Activated CD4-positive, alpha-beta T cell treated with anti-CD3 and anti-CD28 coated beads for 4 hours (primary cell): ENCODE measurements at places on chromosomes 5 and 9.

DNA sequence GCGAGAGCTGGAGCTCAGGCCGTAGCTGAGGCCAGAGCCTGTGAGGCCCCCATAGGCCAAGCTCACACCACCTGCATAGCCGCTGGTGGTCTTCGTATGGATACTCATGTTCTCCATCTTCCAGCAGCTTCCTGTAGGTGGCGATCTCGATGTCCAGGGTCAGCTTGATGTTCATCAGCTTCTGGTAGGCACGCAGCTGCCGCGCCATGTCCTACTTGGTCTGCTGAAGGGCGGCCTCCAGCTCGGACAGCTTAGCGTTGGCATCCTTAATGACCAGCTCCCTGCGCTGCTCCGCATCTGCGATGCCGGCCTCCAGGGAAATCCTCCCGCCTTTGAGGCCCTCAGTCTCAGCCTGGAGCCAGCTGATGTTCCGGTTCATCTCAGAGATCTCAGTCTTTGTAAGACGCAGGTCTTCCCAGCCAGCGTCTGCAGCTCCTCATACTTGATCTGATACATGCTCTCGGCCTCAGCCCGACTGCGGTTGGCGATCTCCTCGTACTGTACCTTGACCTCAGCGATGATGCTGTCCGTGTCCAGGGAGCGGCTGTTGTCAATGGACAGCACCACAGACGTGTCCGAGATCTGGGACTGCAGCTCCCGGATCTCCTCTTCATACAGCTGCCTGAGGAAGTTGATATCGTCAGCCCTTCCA is 172.1 kb downstream of the PPP2R2B start:
- no peak for DNase-seq

GRCh38 chr5:169190849-169191248 is 110.1 kb downstream of the SLIT3 start:
- DNase-seq = no peak

DNA sequence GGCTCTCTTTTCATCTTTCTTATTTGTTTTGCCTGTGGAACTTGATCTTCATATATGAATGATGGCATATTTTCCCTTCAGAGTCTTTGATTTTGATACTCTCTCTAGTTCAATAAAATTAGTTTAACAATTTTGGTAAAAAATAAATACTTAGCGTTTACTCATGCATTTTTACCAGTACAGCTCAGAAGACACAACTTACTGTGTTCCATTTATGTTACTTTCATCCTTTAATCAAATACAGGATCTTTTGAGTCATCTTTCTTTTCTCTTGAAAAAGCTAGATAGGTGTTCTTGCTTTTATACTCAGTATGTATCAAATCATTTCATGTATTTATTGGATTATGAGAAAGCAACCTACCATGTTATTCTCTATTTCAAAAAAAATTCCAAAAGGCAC is 47.1 kb upstream of the RICTOR start:
- no peak for DNase-seq

DNA sequence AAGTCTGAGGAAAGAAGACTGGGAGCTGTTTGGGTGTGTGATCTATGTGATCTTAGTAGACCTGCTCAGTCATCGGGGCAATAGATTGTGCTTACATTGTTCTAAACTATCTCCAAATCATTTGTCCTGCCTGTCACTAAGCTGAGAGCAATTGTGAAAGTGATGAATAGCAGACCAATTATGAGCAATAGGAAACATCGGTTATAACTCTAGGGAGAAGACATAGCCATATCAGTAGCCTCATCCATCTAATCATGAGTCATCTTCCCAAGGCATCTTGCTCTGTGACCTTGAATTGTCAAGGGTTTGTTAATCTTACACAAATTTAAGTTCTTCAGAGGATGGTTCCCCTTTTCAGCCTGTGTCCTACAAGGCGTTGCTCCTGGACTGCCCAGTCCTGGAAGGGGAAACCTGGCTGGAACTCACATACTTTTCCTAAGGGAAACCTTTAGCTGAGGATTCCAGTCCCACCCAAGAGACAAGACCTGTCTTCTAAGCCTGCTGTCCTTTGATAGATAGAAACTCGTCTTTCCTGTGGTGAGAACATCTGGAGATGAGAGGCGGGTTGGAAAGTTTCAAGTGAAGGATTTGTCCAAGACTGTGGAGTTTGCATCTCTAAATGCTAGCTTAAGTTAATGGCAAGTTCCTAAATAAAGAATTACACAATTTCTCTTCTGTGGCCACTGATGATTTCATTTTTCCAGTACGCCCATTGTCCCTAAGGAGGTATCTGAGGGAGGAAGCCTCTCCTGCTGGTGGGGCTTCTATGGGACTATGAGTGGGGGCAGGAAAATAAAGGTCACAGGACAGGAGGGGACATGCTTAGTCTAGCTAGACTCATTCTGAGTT is 53.9 kb upstream of the TRIM32 start:
- no peak for DNase-seq

GRCh38 chr5:89513299-89514044 is 630.5 kb upstream of the MEF2C start:
- no peak for DNase-seq

DNA sequence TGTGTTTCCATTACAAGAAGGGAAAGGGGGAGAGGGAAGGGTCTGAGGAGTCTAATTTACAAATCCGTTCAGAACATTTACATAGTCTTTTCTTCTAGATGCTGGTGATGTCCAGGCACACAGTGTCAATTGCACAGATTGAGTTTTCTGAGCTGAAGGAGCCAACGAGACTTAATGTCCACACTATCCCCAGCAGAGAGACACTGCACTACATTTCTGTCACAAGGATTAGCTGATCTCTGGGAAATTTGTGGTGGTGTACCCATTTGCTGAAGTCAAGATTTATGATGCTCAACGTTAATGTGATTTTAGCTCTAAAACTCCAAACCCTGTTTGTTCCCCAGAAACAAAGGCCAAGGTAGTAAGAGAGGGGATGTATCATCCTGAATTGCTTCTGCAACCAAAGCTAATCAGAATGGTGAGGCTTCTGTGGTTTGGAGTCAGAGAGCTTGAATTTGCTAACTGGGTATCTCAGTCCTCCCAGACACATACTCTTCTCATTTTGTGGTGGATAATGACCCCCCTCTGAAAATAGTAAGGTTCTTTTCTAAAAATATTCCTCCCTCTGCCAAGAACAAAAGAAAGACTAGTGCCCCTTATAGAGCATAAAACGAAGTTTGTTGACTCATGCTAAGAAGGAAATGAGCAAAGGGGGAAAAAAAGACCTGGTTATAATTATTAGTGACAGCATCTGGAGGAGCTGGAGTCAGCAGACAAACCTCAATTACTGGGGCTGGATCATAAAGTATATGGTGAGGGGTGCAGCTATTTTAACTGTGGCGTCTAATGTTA is 416.9 kb downstream of the PSAT1 start:
- no peak for DNase-seq

- no peak for DNase-seq
Observed at GRCh38 chr9:129667850-129668249, 2.4 kb downstream of the PRRX2 start.

GRCh38 chr9:124527781-124528180 is 20.6 kb upstream of the NR5A1 start:
- no peak for DNase-seq

- DNase-seq = no peak
Observed at GRCh38 chr5:68074048-68074632, 141.4 kb upstream of the PIK3R1 start.

DNA sequence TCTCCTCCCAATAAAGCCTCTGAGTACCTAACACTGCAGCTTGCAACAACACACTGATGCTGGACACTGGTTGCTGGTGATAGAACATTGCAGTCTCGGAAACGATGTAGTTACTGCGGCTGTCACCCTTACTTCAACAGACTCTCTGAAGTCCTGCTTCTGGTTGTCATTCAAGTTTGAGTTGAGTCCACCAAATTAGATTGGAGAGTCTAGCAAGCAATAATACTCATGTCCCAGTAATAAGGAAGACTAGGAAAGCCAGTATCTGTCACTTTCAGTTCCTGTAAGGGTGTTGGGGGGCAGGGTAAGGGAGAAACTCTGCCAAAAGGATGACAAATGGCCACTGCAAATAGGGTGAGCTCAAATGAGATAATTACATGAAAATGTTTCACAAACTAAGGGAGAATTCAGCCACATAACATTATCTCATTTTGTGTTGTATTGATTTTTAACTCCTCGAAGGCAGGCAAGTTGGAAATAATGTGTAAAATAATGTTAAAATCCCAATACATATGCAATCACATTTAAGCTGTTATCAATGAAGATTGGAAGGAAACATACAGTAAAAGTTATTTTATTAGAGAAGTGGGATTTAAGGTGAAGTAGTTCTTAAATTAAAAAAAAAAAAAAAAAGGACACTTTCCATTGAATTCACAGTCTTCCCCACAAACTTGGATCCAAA is 849 bp upstream of the IFT74 start:
- no peak for DNase-seq

- DNase-seq = no peak
Observed at GRCh38 chr9:129556491-129557191, 64.3 kb downstream of the C9orf50 start.

DNA sequence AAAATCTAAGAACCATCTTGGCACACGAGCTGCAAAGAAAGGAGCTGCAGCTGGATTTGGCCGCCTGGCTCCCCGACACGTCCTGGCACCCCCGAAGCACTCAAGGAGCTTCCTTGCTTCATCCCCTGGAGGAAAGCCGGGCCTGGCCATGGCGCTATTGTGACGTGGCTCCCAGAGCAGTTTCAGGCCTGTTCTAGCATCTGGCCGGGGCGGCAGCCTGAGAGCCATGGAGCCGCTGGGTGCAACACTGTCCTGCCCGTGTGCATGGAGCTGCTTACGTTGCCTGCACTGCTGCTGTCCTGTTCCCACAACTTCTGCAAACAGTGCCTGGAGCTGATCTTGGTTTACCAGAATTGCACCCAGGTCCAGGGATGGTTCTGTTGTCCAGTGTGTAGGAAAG is 63.5 kb downstream of the PTPDC1 start:
- no peak for DNase-seq

- DNase-seq = no peak
Observed at GRCh38 chr9:94110821-94111252, 26.6 kb downstream of the PTPDC1 start.

DNA sequence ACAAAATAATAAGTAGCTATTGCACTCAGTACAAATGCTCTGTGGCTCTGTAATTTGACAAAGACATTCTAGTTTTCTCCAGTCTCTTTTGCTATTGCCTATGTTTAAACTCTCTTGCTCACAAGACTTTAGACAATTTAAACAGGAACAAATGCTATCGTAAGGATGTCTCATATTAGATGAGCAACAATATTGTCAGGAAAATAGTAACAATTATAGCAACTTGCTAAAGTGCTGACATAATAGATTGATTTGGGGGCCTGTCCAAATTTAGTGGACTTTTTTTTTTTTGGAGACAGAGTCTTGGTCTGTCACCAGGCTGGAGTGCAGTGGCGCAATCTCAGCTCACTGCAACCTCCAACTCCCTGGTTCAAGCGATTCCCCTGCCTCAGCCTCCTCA is 11.8 kb downstream of the KIF2A start:
- no peak for DNase-seq

DNA sequence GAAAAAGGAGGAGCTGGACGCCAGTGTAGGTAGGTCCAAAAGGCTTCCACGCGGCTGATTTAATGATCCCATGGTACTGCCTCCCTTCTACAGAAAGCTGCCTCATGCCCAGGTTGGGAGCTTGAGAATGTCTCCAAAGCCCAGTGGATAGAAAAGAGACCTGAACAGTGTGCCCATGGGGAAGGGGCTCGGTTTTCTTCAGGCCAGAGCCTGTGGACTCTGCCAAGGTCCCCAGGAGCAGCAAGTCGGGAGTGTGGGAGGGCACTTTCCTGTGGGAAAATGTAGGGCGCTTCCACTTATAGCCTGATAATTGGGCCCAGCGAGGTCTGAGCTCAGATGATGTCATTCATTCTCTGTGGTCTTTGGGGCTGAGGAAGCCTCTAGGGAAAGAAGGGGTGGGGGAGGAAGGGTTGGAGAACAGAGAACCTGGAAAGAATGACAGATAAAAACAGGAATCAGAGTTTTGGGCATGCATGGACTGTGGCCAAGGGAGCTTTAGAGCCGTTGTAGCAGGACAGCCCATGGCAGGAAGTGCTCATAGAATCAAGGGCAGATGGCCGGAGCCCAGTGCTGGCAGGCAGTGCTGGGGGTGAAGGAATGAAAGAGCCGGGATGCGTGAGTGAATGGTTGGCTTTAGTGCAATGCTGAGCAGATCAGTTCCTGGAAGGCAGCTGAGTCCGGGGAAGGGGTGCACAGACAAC is 42.5 kb upstream of the SH3PXD2B start:
- DNase-seq = no peak

GRCh38 chr5:1017691-1018455 is 9.3 kb downstream of the NKD2 start:
- no peak for DNase-seq

DNA sequence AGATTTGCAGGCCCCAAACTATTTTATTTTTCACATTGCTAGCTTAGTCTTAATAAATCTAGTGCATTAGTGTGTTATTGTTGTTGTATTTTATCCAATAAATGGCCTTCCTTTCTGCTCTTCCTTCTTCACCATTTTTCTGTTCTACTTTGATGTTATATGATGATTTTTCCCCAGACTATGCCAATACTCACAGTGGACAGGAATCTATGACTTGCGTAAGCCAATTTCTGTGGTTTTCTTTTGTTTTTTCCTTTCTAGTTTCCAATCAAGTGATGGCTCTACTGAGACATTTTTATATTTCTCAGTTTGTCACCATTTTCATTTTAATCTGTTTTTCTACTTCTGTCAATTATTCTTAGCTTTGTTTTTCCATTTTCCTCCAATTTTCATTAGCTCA is 106.8 kb upstream of the FBXL7 start:
- DNase-seq = no peak

GRCh38 chr5:149338364-149338763 is 6.9 kb upstream of the GRPEL2 start:
- DNase-seq = no peak

- DNase-seq = no peak
Observed at GRCh38 chr5:80565330-80565729, 4.8 kb downstream of the ANKRD34B start.

DNA sequence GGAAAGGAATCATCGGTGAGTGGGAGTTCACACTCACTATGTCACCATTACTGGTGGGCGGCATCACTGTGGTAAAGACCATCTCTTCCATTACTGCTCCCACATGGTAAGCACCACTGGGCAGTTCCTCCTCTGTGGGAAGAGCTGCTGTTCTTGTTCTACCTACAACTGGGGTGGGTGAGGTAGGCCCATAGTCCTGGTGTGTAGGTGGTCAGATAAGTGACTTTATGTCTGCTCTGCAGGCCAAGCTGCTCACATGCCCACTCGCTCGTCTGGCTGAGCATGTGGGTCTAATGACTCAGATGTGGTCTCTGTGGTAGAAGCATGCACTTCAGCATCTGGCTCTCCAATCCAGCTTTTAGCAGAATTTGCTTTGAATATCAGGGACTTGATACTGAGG is 82.9 kb downstream of the TMEM215 start:
- no peak for DNase-seq

- DNase-seq = no peak
Observed at GRCh38 chr5:180611140-180611850, 20.0 kb upstream of the SCGB3A1 start.

DNA sequence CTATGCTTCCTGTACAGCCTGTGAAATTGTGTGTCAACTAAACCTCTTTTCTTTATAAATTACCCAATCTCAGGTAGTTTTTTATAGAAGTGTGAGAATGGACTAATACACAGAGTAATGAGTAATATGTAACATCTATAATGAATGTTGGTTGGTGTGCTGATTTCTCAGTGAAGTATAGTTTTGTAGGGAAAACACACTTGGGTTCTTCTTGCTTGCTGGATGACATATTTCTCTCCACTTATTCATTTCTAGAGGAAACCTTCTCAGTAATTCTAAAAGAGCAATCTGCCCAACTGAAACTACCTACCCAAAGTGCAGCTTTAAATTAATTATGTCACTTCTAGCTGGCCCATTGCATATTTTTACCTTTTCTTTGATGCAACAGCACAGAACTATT is 81.1 kb upstream of the RORB start:
- DNase-seq = no peak
